ENCODE measurements at places on chromosomes 5 and 9.

DNA sequence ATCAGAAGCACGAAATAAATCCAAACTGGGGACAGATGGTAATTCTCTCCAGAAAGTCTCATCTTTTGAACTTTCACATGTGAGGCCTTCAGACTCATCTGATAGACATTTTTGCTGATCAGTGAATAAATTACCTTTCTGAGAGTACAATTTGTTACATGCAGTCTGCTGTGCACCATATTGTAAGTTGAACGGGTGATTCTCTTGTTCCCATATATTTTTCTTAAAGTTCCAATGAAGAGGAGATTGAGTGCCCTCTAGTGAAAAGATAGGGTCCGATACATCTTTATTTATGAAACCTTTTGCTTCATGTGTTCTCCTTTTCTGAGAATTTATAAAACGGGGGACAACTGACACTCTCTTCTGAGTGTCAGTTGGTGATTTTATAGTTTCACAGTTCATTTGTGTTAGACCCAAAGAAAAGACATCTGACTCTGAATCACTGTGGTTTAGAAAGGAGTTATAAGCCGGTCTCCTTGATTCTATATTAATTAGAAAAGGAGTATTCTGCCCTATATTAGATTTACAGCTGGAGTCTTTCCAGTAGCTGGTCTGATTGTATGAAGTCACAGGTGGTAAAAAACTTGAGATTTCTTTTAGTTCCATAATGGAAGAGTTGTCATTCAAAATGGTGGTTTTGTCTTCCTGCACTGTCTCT lies 30.4 kb downstream of the GNG10 start:
- DNase-seq = no peak

DNA sequence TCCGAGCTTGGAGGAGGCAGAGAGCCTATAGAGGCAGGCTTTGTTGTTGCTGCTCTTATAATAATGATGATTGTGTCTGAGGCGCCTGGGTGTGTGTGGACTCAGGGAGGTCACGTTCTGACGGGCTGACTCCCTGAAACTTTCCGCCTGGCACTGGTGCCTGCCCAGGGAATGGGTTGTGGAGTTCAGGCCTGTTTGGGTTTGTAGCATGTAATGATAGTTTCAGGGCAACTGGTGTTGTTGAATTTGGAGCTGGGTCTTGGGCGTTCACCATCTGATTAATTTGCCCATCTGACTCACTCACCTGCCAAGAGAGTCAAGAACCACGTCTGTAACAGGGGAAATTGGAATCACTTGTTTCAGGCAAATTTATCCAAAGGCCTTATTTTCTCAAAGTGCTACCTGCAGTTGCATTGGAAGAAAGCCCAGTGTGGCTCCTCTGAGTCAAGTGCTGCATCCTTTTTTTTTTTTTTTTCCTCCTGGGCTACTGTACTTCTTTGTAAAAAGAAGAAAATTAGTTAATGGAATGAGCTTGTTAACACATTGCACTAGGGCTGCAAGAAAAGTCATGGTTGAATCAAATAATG lies 386.5 kb downstream of the GADD45G start:
- DNase-seq = no peak

GRCh38 chr5:14225173-14225834 lies 82.2 kb downstream of the TRIO start:
- no peak for DNase-seq

GRCh38 chr9:95506678-95507463 lies 9.9 kb downstream of the PTCH1 start:
- peak; percentile 55 for DNase-seq

- no peak for DNase-seq
These were observed 71.4 kb downstream of the ADRB2 start for GRCh38 chr5:148897842-148898241.

- no peak for DNase-seq
These were observed 85.8 kb downstream of the SNX18 start for GRCh38 chr5:54603372-54603771.

DNA sequence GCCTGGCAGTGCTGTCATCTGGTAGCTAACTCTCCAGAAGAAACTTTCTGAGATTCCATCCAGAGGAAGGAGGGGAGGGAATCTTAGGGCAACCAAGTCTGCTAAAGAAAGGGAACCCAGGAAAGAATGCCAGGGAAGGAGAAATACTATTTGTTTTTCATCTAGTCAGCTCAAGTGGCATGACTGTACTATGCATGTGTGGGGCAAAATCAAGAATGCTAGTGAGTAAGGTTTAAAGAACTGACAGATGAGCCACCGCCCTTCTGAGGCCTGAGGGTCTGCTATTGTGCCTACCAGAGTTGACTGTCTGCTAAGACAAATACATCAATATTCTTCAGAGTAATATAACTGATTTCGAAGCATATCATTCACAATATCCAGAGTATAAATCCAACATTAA lies 204.2 kb downstream of the SLC12A2 start:
- DNase-seq = no peak

GRCh38 chr5:102119252-102119651 lies 176.8 kb downstream of the SLCO4C1 start:
- DNase-seq = no peak

GRCh38 chr5:109784687-109785086 lies 95.0 kb downstream of the MAN2A1 start:
- DNase-seq = no peak

- DNase-seq = no peak
These were observed 9.3 kb upstream of the ROPN1L start for GRCh38 chr5:10432059-10433008.

- DNase-seq = no peak
These were observed 1.5 kb downstream of the FCN1 start for GRCh38 chr9:134916161-134916665.

DNA sequence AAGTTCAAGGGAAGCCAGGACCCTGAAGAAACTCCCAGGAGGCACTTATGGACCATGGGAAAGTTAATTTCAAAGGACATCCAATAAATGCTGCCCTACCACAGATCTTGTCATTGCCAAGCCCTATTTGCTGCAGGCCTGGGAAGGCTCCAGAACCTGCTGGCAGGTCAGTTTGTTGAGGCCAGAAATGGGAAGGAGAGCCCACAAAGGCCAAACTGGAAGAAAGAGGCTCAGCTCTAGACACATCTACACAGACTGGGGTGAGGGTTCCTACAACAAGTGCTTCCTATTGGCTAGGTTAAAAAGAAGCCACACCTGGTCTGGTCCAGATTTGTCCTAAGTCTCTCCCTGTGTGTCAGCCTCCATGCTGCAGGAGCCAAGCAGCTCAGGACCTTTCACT lies 94.4 kb downstream of the SIL1 start:
- no peak for DNase-seq

DNA sequence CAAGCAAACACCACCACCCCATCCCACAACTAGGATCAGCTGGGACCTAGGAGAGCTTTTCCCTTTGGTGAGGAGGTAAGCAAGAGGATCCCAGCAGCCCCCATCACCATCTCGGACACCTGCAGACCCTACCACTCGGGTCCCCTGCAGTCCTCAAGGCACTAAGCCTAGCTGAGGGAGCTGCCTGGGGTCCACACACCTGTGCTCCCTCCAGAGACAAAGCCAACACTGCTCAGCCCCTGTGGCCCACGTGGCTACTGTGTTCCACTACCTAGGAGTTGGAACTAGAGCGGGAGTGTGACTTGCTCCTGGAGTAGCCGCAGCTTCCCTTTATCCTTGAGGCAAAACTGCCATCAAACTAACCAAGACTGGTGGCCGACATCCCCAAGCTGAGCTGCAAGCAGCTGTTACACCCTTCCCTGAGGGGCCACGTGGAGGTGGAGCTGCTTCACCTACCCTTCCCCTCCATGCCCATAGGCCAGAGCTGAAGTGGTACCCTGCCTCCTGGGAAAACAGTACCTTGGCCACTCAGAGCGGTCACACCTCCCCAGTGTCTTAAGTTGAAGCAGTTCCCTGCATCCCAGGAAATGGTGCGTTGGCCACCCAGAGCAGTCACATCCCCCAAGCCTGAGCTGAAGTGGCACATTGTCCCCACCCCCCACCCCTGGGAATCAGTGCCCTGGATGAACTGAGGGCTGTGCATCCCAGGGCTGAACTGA lies 205.5 kb downstream of the CACNA1B start:
- DNase-seq = no peak

DNA sequence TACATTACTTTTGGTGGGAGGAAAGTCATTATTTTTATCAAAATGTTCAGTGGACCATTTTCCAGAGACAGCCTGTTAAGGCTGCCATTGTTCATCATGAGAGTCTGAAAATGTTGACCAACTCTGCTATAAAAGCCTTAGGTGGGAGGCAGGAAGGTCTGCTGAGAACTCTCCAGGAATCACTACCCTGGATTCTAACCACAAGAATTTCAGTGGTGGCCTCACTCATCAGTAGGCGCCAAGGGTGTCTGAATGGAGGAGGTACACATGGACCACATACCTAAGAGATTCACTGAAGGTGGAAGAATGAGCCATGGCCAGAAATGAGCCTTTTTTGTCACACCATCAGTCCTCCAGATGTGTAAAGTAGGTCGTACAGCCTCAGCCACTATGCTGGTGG lies 21.0 kb upstream of the TLX3 start:
- DNase-seq = no peak

DNA sequence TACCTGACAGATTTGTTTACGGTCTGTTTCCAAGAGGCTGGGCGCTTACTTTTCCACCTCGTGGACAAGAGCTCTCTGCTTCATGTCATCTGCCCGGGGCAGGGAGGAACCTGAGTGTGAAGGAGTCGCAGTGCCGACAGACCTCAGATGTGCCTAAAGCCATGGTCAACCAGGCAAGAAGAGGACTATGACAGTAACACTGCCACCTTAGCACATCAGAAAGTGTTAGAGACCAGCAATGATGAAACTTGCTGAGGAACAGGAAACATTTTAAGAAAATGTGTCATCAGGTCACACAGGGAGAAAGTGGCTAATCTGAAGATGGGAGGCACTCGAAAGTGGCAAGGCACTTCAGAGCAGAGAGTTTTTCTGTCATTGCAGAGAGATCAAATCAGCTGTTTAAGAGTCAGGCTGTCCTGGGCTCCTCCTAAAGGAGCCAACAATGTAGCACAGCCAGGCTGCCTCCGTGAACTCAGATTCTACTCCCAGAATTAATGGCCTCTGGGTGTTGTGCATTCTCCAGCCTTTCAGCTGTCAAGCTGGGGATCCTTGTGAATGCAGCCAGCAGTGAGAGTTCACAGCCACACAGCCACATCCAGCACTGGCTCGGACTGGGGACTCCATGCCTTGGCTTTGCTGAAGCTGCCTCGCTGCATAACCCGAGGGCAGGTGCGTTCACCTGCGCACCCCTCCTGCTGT lies 94.6 kb downstream of the RAPGEF1 start:
- DNase-seq = no peak

DNA sequence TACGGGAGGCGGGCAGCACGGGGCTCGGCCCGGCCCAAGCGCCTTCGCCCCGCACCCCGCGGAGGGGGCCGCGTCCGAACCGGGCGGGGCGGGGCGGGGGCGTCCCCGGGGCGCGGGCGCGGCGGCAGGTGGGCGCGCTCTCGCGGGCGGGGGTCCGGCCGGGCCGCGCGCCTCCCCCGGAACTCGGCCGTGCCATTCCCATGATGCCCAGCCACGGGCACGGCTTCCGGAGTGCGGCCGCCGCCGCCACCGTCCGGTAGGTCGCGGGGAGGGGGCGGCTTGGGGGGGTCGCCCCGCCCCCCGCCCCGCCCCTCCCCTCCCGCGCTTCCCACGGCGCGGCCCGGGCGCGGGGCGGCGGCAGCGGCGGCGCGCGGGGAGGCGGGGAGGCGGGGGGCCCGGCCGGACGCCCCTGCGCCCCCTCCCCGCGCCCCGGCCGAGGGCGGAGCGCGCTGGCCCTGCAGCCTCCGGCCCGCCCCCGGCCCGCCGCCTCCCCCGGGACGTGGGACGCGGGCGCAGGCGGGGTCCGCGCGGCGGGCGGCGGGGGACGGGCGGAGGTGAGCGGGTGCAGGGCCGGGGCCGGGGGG lies at the start of gene PPP1R26:
TSS of gene PPP1R26 (plus strand) at position 314 of the 584 bp plus-strand sequence. CDS start 4,729 bp downstream, outside the sequence.
- DNase-seq = no peak

DNA sequence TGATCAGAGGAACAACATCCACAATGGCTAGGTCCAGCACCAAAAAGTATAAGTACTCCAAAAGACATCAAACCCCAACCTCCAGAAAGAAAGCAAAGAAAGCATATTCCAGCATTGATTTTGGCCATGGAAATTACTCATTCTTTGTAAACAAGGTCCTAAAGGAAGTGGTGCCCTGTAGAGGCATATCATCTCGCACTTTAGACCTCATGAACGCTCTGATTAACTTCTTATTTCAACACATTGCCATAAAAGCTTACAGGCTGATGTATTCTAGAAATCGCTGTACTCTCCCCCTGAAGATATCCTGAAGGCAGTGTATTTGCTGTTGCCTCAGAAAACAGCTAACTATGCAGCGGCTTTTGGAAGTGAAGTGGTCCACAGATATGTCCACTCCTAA lies 82.7 kb upstream of the TNPO1 start:
- DNase-seq = no peak

- no peak for DNase-seq
These were observed 31.5 kb upstream of the ADRB2 start for GRCh38 chr5:148794729-148795561.

DNA sequence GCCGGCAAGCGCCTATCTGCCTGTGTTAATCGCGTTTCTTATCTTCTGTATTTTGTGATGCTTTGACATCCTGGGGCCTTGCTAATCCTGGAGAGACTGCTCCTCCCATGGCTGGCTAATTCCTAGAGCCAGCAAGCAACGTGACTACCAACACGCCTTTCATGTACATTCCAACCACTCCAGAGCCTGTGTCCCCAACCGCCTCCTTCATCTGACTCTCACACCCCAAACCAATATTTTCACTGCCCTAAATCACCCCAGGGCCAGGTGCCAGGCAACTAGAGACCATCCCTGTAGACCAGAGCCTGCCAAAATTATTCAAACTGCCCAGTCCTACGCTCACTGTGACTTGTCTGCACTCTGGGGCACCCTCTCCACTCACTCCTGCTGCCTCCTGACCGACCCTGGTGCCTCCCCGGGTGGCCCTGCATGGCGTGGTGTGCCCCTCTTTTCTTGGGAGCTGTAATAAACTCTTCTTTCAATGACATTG lies 50.5 kb upstream of the COL5A1 start:
- DNase-seq = no peak

- no peak for DNase-seq
These were observed 5.6 kb downstream of the EFNA5 start for GRCh38 chr5:107665036-107665570.

GRCh38 chr9:130554606-130555005 lies 24.8 kb upstream of the FUBP3 start:
- no peak for DNase-seq

DNA sequence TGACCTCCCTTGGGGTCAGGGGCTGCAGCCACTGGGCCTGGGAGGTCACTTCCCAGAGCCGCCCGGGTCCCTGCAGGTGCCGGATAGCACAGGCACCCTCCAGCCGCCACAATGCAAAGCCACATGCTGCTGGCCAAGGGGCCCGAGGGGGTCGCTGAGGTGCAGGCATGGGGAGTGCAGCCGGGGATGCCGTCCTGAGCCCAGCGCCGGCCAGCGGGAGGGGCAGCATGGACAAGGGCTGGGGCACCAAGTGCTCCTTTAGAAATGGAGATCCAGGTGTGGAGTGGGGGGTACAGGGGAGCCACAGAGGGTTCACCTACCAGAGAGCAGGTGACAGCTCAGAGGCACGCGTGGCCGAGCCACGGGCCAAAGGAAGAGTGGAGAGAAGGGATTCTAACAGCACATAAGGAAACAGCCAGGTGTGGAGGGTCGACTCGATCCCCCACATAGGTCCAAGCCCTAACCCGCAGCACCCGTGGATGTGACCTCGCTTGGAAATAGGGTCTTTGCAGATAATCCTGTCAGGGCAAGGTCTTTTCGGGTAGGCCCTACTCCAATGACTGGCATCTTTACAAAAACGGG lies 24.7 kb downstream of the ZDHHC11B start:
- peak; percentile 21 for DNase-seq
